GM10248 (cell line): ENCODE measurements at places on chromosomes 16 and 17.

GRCh38 chr16:10180771-10181163, 1.5 kb downstream of the GRIN2A start:
- peak; percentile 57 for DNase-seq

DNA sequence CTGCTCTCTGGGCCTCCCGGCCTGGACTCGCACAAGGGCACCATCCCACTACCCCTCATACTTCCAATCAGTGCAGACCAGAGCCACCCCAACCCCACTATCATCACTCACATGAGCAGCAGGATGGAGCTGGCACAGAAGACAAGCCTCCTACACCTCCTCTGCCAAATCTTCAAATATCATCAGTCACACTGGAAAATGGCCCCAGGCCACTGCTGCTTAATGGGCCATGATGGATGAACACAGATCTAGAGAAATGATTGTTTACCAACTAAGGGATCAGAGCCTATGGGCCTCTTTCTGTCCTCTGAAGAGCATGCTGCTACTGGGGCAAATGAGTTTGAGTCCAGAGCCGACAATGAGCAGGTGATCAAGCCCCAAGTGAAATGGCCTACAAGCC, 165.5 kb downstream of the GRIN2A start:
- no peak for DNase-seq

- no peak for DNase-seq
Measured at GRCh38 chr17:33797181-33797580, 457.9 kb upstream of the CCL2 start.

DNA sequence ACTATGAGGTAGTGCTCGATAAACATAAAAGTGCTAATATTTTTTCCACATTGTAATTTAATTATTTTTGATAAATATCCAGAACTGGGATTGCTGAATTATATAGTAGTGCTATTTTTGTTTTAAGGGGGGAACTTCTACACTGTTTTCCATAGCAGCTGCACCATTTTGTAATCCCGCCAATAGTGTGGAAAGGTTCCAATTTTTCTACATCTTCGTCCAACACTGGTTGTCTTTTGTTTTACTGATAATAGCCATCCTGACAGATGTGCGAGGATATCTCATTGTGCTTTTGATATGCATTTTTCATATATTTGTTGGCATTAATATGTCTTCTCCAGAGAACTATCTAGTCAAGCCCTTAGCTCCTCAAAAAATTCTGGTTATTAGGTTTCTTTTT, 259.6 kb upstream of the KCNJ16 start:
- DNase-seq: no peak

DNA sequence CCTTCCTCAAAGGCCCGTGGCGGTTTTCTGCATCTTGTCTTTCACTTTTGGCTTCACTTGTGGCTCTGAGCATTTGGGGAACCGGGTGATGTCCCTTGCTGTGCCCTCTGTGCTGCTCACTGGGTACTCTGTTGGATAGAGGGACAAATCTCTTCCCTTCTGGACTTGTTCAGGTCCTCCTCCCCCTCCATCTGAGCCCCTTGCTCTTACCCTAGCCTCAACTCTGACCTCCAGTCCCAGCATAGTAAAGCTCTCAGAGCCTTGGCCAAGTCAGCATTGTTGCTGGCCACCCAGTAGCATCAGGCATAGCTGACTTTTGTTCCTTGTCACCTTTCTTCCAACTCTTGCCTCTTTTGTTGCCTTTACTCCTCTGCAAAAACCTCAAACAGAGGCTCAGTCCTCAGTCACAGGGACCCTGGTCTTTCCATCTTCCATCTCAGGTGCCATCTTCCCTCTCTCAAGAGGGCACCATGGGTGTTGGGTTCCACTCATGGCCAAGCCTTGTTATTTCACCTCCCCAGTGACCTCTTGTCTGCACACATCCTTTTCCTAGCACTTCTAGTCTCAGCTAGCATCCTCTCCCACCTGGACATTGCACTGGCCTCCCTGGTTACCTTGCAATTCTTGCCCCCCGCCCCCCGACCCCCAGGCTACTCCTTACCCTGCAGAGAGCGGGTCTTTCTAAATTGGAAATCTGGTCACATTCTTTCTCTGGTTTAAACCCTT, 393 bp upstream of the PSMB10 start:
- peak; percentile 91 for DNase-seq

DNA sequence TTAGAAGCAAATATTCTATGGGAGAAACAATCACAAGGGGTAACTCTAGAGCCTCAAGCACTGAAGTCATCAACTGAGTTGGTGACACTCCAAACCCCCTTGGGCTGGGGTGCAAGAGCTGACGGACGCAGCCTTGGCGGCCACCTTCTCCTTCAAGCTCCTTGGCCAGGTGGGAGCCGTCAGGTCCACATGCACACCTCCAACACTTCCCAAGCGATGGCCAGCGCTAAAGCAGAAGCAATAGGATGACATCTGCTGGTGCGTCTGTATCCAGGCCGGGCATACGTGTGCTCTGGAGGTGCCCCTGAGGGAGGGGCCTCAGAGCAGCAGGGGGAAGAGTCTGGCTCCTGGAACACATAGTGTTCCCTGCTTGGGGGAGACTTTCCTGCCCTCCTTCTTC, 12.2 kb upstream of the FOXJ1 start:
- DNase-seq: no peak

DNA sequence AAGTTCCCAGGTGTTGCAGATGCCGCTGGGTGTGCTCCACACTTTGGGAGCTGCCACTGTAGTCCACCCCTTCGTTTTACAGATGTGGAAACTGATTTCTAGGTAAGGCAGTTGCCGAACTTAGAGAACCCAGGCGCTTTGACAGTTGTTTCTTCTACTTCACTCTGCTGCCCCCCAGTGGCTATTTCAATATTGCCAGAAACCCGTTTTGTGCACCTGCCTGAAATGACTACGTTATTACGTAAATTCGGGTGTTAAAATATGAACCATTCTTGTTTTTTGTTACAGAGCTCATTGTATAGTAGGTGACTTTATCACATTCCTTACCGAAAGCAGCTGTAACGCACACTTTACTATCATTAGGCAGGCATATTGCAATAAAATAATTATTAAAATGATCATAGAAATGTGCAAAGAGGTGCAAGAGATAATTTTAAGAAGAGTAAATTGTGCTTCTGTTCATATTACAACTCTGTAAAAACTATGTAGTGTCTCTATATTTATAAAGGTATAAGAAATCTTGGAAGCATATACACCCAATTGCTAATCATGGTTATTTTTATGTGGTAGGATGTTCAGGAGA, 44.9 kb downstream of the OTOA start:
- peak; percentile 78 for DNase-seq

DNA sequence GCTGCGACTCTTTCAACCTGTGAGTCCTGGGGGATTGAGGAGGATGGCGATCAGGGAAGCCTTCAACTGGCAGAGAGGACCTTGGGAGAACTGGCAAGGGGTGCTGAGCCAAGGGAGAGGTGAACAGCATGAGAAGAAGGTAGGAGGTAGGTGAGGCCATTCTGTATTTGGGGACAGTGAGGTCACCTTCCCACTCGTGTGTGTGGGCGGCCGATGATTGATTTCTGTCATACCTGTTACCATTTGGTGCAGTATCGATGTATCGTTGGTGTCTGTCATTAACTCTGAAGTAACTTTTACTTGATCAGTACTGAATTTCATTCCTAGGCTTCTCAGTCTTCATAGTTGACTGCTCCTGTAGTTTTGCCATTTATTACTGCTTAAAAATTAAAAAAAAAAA, 3.8 kb downstream of the ARSG start:
- no peak for DNase-seq

DNA sequence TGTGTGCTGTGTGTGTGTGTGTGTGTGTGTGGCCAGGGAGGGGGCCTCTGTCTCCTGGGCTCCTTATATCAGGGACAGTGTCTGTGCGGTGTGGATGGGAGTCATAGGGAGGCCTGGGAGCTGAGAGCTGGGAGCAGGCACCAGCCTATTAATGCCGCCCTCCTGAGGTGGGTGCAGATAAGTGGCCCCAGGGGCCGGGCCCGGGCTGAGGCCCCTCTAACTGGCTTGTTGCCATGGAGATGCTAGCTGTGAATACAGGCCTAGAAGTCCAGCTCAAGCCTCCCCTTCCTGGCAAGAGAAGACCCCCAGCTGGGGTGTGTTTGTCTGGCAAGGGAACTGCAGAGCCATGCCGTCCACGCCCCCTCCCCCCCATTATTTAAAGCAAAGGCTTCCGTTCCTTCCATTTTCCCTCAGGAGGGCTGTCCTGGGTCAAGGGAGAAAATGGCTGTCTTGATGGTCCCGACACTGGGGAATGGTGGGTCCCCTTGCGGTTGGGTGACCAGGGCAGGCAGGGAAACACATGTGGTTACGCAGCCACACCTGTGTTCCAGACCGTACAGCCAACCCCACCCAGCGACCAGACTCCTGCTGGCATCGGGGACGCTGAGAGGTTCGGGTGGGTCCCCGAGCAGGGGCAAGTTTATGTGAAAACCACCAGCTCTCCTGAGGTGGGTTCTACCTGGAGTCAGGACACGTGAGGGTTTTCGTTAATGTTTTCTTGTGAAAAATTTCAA, 141.1 kb downstream of the MRM1 start:
- no peak for DNase-seq

GRCh38 chr17:81197831-81198490, 24.8 kb downstream of the CEP131 start:
- DNase-seq: no peak

GRCh38 chr16:181565-182021, 1.3 kb downstream of the HBQ1 start:
- no peak for DNase-seq

DNA sequence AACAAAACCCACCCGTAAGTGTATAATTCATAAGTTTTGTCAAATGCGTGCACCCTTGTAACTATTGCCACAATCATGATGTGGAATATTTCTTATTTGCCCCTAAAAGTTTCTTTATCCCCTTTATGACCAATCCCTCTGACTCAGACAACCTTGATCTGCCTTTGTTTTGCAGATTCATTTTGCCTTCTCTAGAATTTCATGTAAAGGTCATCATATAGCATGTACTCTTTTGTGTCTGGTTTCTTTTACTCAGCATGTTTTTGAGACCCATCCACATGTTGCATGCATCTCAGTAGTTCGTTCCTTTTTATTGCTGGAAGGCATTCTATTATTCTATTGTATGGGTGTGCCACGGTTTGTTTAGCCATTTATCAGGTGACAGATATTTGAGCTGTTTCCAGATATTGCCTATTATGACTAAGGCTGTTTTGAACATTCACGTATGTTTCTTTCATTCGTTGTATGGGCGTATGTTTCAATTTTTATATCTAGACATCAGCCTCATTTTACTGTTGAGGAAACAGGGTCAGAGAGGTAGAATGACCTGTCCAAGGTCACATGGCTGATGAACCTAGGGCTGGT, 192.4 kb downstream of the RAB11FIP4 start:
- no peak for DNase-seq

DNA sequence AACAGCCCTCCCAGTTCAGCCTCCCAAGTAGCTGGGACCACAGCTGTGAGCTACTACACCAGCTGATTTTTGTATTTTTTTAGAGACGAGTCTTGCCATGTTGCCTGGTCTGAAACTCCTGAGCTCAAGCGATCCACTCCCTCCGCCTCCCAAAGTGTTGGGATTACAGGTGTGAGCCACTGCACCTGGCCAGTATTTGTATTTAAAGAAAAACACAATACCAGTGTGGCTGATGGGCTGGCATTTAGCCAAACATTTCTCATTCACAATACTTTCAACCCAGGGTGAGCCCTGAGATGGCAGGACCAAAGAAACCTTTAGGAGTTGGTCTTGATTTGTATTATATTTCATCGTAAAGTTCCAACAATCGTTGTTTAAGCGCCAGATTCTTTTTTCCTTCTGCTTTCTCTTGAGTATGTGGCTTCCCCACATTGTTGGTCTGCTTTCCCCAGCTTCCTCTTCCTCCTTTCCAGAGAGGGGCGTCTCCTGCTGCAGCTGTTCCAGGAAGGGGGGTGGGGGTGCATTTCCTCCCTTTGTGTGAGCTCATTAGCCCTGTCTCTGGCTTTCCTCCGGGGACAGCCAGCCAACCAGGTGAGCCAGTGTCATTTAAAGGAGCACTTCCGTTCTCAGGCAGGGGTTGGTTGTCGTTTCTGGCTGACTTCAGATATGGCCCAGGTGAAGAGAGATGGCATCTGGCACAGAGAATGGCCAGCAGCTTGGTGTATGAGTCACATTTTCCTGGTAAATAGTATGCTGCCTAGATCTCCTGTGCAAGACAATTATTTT, 79.9 kb downstream of the GPRC5B start:
- DNase-seq: no peak

GRCh38 chr17:77756846-77757560, 201.5 kb upstream of the TNRC6C start:
- no peak for DNase-seq
